ENCODE measurements at places on chromosomes 6 and 20.

DNA sequence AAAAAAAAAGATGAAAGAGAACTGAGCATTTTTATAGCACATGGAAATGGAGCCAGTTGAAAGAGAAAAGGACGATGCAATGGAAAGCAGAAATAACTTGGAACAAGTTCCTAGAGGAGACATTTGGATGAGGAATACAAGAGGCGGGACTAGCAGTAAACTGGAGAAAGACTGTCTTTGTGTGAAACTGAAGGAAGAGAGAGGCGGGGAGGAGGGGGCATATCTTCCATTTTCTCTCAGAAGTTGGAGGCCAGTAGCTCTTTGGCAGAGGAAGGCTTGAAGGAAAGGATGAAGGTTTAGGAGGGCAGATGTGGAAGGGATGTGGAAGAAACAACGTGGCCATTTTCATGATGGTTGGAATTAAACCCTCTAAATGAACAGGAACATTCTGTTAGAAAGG lies 33.0 kb upstream of the ADGRF1 start:
- DNase-seq: no peak

- no peak for DNase-seq
Observed at GRCh38 chr20:51732096-51732791, 35.9 kb downstream of the ATP9A start.

DNA sequence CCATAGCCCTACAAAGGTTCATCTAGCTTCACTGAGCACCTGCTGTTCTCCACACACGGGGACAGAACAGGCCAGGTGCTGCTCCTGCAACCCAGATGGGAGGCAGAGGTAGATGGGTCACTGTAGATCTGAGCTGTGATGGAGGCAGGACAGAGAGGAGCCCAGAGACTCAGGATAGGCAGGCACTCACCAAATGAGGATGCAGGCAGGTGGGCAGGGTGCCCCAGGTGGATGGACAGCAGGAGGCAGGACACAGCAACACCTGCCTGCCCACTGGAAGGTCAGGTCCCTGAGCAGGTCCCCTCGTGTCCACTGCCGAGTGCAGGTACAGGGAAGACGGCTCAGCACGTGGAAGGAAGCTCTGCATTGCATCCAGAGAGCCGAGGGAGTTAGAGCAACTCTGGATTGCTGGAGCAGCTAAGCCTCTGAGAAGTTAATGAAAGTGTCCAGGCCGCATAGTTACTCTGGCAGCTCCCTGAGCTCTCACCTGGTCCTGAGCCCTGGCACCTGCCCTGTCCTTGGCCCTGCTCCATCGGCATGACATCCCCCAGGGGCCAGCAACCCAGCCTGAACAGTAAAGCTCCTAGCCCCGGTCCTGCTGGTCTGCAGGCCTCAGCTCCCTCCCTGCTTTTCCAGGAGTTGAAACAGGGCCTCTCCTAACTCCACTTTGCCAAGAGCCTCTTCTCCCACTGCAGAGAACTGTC lies 4.9 kb upstream of the YTHDF1 start:
- DNase-seq: no peak

- no peak for DNase-seq
Observed at GRCh38 chr6:37103169-37104039, 66.5 kb upstream of the PIM1 start.

GRCh38 chr6:99613705-99614429 lies 7.2 kb downstream of the PRDM13 start:
- peak; percentile 36 for DNase-seq

DNA sequence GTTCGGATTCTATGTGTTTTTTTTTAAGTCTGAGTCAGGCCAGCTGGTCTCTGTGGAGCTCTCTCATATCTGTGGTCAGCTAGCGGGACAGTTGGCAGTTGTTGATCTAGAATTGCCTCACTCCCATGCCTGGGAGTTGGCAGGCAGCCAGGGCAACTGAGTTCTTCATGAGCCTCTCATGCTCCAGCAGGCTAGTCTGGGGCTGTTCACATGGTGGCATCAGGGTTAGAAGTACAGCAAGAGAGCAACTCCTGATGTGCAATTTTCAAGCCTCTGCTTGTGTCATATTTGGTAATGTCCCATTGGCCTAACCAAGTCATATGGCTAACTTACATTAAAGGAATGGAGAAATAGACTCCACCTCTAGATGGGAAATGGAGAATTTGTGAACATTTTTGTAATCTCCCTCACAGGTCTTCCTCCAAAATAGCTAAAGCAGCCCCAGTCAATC lies 6.7 kb upstream of the IFT52 start:
- DNase-seq: no peak

DNA sequence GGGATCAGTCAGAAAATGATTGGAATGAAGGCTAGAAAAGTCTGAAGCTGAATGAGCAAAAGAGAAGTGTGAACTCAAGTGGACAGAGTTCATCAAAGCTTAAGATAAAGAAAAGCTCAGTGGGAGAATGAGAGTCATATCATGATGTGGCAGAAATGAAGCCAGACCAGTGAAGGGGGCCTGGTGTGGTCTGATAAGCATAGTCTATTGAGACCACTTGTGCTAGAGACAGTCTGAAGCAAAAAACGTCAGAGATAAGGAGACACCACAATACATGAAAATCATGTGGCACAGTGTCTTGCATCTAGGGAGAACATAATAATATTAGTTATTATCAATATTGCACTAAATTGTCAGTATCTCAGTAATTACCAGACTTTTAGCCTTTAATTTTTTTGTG lies 601.5 kb downstream of the UTRN start:
- DNase-seq: no peak

DNA sequence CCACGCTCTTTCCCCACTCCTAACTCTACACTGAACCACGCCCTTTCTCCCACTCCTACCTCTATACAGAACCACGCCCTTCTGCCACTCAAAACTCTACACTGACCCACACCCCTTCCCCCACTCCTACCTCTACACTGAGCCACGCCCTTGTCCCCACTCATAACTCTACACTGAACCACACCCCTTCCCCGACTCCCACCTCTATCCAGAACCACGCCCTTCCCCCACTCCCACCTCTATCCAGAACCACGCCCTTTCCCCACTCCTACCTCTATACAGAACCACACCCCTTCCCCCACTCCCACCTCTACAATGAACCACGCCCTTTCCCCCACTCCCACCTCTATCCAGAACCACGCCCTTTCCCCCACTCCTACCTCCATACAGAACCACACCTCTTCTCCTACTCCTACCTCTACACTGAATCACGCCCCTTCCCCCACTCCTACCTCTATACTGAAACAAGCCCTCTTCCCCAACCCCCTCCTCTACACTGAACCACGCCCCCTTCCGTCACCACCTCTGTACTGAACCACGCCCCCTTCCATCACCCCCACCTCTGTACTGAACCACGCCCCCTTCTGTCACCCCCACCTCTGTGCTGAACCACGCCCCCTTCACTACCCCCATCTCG lies 10.1 kb downstream of the PXMP4 start:
- DNase-seq: no peak

- DNase-seq: no peak
Observed at GRCh38 chr6:307065-307814, 15.0 kb downstream of the DUSP22 start.

GRCh38 chr6:166418691-166419143 lies 36.0 kb upstream of the MPC1 start:
- no peak for DNase-seq

DNA sequence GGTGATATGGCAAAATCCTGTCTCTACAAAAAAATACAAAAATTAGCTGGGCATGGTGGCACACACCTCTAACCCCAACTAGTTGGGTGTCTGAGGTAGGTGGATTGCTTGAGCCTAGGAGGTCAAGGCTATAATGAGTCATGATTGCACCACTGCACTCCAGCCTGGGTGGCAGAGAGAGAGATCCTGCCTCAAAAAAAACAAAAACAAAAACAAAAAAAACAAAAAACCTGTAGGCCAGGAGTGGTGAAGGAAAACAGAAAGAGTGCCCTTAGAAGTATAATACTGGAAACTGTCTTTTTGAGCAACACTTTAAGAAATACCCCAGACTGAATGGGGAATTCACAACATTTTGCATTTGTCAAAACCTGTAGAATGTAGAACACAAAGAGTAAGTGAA lies 85.3 kb downstream of the JARID2 start:
- DNase-seq: no peak

DNA sequence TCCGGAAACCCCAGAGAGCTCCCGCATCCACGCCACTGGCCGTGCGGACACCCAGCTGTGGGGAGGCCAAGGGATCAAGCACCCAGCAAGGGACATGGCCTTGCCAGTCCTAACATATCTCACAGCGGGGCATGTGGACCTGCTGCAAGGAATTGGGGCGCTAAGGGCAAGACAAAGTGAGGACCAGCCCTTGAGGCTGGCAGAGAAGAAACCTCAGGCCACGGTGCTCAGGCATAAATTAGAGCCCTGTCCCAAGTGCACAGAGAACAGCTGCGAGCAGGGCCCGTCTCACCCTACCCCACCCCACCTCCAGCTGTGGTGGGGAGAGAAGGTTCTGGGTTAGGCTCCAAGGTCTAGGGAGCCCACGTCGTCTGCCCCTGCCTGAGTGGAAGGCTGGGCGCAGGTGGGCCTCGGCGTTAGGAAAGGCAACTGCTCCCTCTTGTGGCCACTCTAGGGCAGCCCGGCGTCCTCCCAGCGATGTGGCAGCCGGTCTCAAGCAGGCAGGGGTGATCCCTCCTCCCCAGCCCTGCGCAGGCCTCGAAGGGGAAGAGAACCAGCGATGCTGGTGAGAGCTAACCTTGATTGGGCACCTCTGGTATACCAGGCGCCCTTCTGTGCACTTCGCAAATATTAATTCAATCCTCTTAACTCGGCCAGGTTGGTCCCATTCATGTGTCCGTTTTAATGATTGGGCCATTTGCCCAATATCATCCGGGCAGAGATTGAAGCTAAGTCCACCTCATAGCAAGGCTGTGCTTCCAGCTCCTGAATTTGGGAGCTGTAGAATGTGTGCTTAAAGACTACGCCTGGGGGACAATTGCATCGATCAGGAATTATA lies 235.8 kb downstream of the NFATC2 start:
- DNase-seq: peak; percentile 77

DNA sequence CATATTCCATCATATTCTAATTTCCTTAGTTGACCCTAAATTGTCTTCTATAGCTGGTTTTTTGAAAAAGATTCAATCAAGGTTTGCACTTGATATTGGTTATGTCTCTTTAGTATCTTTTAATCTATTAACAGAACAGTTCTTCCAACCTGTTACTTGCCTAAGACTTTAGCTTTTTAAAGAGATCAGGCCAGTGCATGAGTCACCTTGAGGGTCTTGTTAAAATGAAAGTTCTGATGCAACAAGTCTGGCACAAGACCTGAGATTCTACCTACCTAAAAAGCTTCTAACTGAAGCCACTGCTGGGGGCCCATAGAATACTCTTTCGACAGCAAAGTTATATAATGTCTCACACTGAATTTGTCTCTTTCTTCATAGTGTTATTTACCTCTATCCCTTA lies 3.2 kb downstream of the USP45 start:
- no peak for DNase-seq

- no peak for DNase-seq
Observed at GRCh38 chr6:78614961-78615360, 252.4 kb upstream of the IRAK1BP1 start.

GRCh38 chr6:170165471-170166117 lies 125.3 kb downstream of the DLL1 start:
- DNase-seq: no peak

DNA sequence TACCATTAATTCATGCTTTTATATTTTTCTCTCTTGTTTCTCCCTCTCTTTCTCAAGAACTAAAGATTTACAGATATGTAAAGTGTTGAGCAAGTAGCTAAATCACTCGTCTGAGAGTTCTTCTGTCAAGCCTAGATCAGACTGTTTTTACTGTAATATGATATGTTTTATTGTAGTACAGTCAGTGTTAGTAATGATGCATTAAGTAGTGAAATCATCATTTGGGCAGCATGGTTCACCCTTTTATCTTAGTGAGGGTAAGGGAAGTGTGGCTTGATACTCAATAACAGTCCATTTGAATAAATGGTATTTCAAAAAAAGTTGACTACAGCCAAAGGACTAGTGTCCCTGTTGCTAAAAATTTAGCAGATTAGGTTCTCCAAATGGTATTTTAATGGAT lies 9.2 kb downstream of the CYB5R4 start:
- DNase-seq: no peak

- DNase-seq: no peak
Observed at GRCh38 chr20:37204056-37204455, 24.7 kb upstream of the MROH8 start.

- DNase-seq: no peak
Observed at GRCh38 chr20:51426718-51427650, 115.5 kb downstream of the NFATC2 start.

GRCh38 chr6:4545893-4546292 lies 230.3 kb upstream of the CDYL start:
- no peak for DNase-seq

GRCh38 chr6:139091826-139092225 lies 43.1 kb upstream of the HECA start:
- no peak for DNase-seq

GRCh38 chr6:109096208-109096607 lies 901 bp downstream of the CEP57L1 start:
- no peak for DNase-seq

GRCh38 chr20:61609461-61609860 lies 357.4 kb downstream of the CDH4 start:
- no peak for DNase-seq

DNA sequence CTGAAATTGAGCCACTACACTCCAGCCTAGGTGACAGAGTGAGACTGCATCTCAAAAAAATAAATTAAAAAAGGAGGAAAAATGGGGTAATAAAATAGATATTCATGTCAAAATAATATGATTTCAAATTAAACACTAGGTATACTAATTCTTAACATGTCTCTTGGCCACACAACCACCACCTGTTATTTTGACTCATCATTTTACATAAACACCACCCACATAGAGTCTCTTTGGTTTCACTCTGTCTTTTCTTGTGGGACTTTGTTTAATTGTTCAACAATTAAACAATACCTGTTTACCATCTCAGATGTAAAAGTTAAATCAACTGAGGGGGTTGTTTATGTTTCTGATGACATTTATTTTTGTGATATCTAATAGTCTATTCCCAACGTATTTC lies 476.8 kb upstream of the ADGRB3 start:
- no peak for DNase-seq

DNA sequence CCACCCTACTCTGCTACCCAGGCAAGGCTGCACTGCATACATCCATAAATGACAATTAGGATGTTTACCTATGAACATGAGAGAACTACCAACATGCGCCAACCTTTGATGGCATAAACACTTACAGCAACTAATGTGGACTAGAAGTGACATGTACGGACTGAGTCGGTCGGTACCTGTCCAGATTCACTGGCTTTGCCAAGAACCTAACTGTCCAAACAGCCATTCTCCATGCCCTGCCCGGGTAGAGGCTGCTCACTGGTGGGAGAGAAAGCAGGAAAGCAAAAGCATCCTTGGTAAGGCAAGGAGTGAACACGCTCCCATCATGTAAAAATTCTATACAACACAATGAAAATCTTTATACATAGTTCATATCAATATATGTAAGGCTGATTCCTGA lies 30.0 kb downstream of the SYNDIG1 start:
- no peak for DNase-seq

GRCh38 chr6:121333196-121333595 lies 1.1 kb downstream of the TBC1D32 start:
- no peak for DNase-seq

- no peak for DNase-seq
Observed at GRCh38 chr6:52305948-52306767, 21.6 kb upstream of the MCM3 start.
